ENCODE measurements at places on chromosomes 1 and 21.
A peak's percentile ranks its signal among the peaks of the same experiment; 100 is the strongest.

- no peak for DNase-seq
These were observed 57.9 kb downstream of the PHTF1 start for GRCh38 chr1:113701429-113701828.

DNA sequence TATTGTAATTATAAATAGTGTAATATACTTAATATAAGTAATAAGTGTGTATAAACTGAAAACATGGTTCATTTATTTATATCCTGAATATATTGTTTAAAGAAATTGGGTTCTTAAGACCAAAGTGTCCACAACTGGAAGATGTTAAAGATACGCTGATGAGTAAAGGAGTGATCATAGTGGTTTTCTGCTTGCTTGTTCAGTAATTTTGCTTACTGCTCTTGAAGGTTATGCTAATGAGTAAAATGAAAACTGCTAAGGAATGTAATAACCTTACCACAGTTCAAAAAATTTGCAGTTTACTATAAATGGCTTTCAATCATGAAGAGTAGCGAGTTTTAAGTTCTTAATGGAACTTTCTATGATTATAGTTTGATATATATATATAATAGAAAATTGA, 22.0 kb downstream of the DONSON start:
- no peak for DNase-seq

- no peak for DNase-seq
These were observed 95.2 kb downstream of the ZP4 start for GRCh38 chr1:237795558-237795957.

- DNase-seq, result no peak
These were observed 43.9 kb upstream of the CNN3 start for GRCh38 chr1:94970783-94971182.

- no peak for DNase-seq
These were observed 27.1 kb downstream of the MTF2 start for GRCh38 chr1:93106226-93106625.

DNA sequence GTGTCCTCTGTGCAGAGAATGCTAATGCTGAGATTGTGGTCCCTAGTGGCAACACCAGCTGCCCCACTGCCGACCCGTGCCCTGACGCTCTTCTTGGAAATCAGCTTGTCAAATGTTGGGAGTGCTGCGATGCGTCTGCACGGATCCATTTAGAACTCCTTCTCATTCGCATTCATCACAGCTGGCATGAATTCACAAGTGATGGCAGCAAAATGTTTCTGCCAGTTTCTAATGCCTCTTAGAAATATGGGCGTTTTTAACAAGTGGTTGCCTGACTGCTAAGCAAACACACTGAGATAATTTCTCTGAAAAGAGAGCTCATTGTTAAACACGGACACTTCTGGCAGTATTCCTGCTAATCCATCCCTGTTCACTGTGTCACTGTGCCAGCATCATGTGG, 131.9 kb upstream of the KCNJ6 start:
- no peak for DNase-seq

DNA sequence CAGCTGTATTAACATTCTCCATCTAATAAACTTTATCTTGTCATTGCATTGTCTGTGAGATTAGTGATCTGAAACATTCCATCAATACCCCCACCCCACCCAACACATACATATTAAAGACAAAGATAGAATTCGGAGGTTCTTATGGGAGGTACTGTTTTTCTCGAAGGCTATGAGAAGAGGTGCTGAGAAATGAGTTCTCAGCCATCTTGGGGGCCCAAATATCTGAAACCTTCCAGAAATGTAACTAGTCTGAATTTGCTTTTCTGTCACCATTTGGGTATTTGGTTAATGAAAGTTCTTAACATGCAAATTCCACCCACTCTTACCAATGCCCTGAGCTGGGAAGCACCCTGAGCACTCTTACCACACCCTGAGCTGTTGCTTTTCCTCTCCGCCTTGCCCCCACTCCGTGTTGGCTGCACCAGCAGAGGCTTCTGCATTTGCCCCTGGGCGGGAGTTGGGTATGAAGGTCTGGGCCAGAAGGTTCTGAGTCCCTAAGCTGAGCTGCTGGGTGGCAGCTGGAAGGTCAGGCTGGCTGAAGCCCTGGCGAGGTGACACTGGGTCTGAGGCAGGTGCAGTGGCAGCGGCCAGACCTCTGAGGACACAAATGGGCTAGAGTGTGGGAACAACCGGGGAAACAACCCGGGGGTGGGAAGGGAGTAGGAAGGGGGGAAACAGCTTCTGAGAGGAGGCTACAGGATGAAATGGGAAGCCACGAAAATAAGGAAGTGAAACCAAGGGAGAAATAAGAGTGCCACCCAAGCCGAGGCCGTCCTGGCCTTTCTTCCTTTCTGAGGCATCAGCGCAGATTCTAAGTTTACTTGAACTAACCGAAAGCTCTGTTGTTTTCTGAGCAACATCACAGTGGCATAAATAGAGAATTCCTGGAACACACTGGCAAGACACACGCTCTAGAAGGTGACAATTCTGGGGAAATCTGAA, 26.3 kb upstream of the IER5 start:
- DNase-seq, result no peak

DNA sequence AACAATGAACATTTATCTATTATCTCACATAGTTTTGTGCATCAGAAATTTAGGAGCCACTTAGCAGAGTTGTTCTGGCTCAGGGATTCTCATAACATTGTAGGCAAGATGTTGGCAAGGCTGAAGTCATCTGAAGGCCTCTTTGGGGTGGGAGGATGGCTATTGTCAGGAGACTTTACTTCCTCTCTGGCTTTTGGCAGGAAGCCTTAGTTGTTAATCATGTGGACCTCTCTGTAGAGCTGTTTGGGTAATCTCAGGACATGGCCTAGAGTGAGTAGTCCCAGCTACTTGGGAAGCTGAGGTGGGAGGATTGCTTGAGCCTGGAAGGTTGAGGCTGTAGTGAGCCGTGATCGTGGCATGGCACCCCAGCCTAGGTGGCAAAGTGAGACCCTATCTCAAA, 40.2 kb downstream of the RASAL2 start:
- peak; percentile 36 for DNase-seq

DNA sequence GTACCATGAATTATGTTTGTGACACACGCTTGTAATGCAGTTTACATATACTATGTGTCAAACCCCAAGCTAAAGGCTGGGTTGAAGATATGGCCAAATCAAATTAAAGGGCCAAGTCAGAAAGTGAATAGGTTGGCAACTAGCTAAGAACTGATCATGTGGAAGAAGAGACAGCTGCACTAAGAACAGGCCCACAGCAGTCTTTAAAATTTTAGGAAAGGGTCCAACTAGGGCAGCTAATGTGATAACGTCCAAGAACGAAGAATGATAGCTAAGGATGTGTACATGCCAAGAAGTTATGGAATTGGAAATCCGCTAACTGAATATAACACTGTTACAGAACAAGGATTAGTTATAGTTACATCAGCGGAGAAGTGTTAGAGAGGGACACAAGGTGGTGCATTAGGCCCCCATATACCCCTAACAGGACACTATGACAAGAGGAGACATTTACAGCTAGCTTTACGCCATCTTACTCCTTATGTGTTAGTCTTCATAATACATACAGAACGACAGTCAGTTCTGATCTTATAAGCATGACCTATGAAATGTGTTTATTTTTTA, 6.5 kb upstream of the RNF2 start:
- no peak for DNase-seq

GRCh38 chr1:211843507-211844298, 13.1 kb upstream of the LPGAT1 start:
- no peak for DNase-seq

DNA sequence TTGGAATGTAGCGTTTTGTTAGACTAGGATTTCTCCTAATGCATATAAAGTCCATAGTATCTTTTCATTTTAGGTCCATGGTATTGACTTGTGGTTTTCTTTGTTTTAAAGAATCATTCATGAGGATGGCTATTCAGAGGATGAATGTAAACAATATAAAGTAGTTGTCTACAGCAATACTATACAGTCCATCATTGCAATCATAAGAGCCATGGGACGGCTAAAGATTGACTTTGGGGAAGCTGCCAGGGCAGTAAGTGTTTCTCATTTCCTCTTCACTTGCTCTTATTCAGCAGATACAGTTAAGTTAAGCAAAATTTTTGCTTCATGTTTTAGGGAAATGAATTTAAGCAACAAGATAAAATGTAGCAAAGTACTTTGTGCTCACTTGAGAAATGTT, 25.4 kb downstream of the GNAI3 start:
- no peak for DNase-seq

DNA sequence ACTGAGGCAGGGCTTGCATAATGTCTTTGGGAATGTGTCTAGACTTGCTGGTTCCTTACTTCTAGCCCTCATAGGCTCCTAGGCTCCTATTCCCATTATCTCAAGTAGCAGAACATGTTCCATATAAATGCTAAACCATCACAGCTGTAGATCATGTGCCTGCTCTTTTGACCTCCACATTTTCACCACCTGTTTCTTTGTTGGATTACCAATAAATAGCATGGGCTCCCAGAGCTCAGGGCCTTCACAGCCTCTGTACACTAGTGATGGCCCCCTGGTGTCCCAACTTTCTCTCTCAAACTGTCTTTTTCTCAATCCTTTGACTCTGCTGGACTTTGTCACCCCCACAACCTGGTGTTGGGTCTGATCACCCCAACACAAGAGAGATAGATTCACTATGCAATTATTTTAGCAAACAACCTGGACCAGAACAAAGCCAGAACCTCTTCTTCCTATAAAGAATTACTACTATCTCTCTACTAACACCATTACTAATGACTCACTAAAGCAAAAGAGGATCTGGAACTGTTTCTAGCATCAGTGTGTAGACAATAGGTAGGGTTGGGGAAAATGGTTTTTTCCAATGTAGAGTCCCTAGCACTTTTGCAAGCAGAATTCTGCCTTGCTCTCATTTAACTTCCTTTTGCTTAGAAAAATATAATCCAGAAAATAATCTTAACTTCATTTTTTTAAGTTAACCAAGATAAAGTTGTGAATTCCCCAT, 51.7 kb downstream of the WLS start:
- DNase-seq, result no peak

- DNase-seq, result no peak
These were observed 20.1 kb downstream of the CFHR5 start for GRCh38 chr1:196997423-196997822.

GRCh38 chr1:222028676-222029075, 286.8 kb upstream of the DUSP10 start:
- DNase-seq, result no peak

- no peak for DNase-seq
These were observed 10.1 kb downstream of the GPATCH2 start for GRCh38 chr1:217620814-217621213.

GRCh38 chr1:38656726-38657125, 202.8 kb downstream of the RRAGC start:
- no peak for DNase-seq

GRCh38 chr1:178243119-178243518, 149.2 kb downstream of the RASAL2 start:
- no peak for DNase-seq

DNA sequence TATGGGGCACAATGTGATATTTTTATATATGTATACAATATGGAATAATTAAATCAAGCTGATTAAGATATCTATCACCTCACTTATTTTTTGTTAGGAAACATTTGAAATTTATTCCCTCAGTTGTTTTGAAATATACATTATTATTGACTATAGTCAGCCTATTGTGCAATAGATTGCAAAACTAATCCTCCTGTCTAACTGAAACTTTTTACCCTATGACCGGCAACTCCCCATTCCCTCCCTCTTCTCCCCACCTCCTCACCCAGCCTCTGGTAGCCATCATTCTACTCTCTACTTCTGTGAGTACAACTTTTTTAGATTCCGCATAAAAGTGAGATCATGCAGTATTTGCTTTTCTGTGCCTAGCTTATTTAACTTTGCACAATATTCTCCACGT, 117.7 kb upstream of the SGIP1 start:
- no peak for DNase-seq

Data from hematopoietic multipotent progenitor cell treated with erythropoietin and hydrocortisone succinate and interleukin-3 and kit ligand, for 8 days (in vitro differentiated cells).